ENCODE measurements at places on chromosomes 5 and 9. TPM values are rescaled to one million over a fixed set of nuclear protein-coding genes. Genes with fewer than 3 reads are reported as not detected.

GRCh38 chr9:92820964-92821363, 56.3 kb upstream of the BICD2 start:
- DNase-seq = no peak

DNA sequence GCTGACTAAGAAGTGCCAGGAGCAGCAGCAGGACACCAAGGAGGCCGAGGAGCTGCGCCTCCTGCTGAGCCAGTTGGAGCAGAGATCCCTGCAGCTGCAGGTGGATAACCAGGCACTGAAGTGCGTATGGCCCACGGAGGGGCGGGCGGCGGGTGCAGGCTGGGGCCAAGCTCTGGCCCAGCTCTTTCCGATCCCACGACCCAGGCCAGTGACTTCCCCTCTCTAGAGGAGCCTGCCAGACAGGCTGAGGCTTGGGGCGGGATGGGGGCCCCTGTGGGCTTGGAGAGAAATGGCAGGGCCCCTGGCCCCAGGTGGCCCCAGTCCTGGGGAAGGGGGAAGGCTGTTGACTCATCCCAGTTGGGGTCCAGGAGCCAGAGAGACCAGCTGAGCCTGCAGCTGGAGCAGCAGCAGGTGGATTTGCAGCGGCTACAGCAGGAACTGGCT, 3.6 kb downstream of the PTRH1 start:
- DNase-seq = no peak

DNA sequence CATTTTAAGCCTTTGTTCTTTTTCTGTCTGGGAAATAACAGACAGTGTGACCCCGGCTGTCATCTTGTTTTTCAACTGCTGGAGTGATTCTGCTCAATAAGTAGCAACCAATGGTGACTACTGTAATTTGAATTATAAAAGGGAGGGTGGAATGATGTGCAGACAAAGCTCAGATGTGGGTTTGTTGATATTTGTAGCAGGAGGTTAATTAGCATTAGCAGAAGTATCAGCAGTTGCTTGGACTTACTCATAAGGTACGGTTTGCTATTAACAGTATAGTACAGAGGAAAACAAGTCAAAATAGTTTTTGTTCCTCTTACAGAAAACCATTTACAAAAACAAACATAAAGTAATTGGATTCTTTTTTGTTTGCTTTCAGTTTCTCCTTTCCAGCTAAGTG, 140.4 kb downstream of the TUSC1 start:
- DNase-seq = no peak

Gene CARD19
- polyA plus RNA-seq = 99.4 TPM

DNA sequence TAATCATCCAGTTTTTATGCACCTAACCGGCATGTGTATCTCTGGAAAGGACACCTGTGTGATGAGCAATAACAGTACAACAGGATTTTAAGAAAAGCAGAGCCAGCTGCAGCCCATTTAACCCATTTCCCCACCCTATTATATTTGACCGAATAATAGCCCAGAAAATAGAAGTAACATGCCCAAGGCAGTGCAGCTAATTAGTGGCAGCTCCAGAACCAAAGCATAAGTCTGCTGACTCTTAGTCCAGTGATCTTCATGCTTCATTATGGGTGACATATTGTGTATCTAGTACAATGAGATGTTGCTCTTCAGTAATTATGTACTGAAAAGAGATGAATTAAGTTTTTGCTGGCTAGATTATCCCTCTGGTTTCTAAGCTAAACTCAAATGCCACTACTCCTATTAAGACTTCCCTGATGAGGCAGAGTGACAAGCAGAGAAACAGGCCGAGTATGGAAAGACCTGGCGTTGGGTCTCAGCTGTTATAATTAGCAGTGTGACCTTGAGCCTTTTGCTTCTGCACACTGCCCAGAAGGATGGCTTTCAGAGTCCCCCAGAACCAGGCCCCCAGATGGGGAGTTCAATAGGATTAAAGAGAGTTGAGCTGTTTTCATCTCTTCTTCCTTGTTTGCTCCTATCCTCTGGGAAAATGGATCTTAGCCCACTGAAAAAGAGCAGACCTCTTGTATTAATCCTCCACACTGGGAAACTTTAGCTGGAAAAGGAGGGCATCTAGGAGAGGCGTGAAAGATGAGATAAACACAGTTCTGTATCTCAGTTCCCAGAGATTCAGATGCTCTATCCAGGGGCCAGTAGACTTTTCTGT, 10.8 kb upstream of the C1QTNF3 start:
- DNase-seq = no peak

Gene RASGEF1C
- 19.0 TPM for polyA plus RNA-seq

- DNase-seq = no peak
Observed at GRCh38 chr9:23855873-23856604, 30.0 kb upstream of the ELAVL2 start.

Gene BARX1
- 3.7 TPM for polyA plus RNA-seq

Gene ZDHHC11
- polyA plus RNA-seq = 22.9 TPM
